ENCODE measurements at places on chromosomes 16 and 17.

DNA sequence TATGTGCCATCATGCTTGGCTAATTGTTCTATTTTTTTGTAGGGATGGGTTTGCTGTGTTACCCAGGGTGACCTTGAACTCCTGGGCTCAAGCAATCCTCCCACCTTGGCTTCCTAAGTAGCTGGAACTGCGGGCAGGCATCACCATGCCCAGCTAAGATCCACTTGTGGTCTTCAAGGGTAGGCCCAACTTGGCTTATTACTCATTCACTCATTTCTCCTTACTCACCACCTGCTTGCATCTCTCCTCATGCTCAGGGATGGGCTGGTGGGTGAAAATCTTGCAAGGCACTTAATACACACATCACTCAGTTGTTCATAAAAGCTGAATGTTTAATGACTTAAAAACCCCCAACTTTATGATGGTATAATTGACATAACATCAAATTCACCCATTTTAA, 207.8 kb downstream of the SHISA9 start:
- no peak for DNase-seq

- no peak for DNase-seq
These were observed 81.4 kb upstream of the FOXF1 start for GRCh38 chr16:86428729-86429517.

DNA sequence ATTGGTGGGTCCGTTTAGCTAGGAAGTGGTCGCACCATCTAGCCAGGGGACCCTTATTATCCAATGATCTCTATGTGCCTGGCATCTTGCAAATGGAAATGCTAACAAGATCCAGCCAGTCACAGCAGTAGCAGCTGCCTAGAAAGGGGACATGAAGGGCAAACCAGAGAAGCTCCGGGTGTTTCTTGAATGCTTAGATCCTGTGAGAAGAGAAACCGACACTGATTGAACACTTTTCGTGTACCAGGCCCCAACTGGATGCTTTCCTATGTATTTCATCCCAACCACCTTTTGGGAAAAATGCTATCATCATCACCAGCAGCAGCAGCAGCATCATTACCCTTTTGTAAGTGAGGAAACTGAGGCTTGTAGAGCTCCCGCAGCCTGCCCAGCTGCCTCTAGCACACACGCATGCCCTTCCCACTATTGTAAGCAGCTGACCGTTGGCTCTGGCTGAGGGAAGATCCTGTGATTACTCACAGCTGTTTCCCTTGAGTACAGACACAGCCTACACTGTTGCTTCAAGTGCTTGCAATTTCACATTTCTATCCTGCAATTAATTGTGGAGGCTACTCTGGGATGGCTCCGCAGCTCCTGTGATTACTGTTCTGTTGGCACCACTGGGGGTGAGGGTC, 180.7 kb upstream of the CACNG5 start:
- no peak for DNase-seq

GRCh38 chr17:40328386-40328766, 19.4 kb downstream of the RARA start:
- no peak for DNase-seq

Data from activated T-helper 1 cell treated with Interleukin-2 at 50 U/mL for 16 hours (primary cell).